Stimulated activated CD4-positive, alpha-beta T cell treated with anti-CD3 and anti-CD28 coated beads, TNF-alpha, amount 100 ng/mL, for 48 hours (primary cell): ENCODE measurements at places on chromosomes 12 and 14.

GRCh38 chr12:2691345-2692071 is 103.3 kb upstream of the FKBP4 start:
- no peak for DNase-seq

DNA sequence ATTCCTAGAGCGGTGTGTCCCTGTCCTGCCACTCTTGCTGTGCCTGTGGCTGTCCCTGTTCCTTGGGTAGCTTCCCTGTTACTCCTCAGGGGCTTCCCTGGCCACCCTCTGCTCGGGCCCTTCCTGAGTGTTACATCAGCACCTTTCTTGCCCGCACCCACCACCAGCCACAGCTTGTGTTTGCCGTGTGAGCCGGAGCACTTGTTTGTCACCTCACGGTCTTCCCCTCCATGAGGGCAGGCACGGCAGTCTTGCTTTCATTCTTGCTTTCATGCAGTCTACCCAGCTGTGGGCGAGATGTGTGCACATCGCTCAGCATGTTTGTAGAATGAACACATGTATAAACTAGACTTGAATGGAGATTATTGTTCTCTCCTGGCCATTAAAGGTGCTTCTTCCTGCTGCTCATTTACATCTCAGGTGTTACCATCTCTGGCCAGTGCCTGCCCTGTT is 42.0 kb downstream of the TRAF3 start:
- peak; percentile 77 for DNase-seq

DNA sequence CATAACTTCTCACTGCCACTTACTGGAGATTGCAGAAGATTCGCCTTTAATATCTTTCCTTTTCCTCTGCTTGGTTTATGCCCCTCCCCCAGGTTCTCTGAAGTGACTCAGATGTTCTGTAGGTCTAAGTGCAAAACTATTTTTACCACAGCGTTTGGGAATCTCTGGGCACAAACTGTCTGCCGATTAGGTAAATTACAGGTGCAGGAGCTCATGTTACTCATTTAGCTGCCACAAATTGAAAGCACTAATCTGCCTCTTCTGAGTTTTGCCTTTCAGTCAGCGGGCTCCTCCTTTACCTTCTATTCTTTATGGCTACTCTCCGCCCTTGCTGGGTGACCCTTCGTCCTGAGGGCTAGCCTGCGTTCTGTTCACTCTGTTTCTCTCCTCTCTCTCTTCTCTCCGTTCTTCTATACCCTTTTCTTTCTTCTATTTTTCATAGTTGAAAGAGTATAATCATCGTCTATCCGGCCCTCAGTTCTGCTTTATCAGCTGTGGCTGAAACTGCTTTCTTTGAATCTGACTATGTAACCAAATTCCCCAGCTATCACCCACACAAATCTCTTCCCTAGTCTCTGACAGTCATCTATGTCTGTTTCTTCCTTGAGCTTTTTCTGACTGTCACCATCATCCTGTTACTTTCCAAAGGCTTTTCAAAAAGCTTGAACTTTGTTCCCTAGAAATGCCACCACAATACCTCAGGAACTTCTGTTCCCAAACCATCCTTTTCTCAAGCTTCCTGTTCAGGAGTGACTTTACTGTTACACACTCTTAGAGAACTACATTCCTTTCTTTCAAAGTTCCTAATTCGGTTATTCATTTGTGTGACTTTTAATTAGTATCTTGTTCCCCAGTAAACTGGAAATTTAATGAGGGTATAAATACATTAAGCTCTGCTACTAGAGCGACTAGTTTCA is 4.3 kb upstream of the MYF6 start:
- no peak for DNase-seq

DNA sequence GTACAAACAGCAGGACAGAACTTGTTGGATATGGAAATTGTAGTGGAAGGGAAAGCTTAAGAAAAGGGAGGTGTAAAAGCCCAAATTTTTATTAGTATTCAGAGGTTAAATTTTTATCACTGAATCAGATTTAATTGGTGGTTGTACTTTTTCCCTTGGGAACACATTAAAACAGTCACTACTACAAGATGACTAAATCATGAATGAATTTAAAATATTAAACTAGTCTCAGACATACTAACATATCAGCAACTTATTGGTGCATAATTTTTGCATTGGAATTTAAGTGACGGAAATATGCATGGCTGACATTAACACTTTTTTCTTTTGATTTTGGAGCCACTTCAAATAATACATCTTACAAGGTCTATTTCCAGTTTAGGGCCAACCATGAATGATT is 27.6 kb downstream of the SAMD4A start:
- DNase-seq = no peak

DNA sequence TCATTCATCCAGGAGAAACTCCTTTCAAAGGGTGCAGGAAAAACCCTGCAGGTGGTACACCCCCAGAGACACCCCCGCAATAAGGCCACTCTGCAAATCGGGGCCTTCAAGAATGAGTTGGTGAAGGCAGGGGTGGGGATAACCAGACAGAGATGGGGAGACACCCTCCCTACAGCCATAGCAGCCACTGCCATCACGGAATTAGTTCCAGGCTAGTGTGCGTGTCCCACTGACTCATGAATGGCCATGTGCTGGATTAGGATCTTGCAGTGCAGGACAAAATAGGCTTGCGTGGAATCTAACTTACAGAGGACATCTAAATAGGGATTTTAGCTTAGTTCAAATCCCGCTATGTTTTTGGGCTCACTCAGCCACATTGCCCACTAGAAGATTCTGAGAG is 37.8 kb downstream of the SPRING1 start:
- DNase-seq = no peak

DNA sequence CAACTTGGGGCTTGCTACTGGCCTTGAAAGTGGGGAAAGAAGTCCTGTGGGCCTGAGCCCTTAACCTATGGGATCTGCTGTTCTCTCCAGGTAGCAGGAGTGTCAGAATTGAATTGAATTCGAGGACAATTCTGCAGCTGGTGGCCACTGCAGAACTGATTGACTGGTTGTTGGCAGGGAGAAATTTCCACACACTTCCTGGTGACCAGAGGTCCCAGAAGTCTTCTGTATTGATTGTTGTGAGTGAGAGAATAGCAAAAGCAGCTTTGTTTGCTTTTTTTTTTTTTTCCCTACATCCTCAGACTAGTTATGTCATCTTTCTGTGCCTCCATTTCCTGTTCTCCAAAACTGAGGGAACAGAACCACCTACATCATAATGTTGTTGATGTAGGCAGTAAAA is 64.1 kb downstream of the PRICKLE1 start:
- DNase-seq = no peak

DNA sequence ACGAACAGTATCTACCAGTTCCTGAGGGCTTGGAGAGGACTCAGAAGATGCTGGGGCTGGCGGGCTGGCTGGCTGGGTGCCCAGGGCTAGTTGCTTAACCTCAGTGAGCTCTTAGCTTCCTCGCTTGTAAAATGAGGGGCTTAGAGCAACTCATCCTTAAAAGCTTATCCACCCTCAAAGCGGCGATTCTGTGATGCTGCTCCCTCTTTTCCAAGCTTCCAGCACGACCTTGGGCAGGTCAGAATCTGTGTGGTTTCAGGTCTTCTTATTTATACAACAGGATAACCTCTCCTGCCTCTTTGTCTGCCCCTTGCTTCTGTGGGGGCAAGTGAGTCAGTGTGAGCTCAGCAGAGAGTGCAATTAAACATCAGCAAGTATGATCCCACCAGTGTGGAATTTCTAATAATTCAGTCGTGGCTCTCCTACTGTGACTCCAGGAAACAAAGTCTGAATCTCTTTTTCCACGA is 281.8 kb downstream of the KSR2 start:
- no peak for DNase-seq

DNA sequence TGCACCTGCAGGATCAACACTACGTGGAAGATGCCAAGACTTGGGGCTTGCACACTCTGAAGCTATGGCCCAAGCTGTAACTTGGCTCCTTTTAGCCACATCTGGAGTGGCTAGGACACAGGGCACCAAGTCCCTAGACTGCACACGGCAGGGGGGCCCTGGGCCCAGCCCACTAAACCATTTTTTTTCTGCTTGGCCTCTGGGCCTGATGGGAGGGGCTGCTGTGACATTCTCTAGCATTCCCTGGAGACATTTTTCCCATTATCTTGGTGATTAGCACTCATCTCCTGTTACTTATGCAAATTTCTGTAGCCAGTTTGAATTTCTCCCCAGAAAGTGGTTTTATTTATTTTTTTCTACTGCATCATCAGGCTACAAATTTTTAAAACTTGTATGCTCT is 1080.7 kb downstream of the LRFN5 start:
- no peak for DNase-seq

DNA sequence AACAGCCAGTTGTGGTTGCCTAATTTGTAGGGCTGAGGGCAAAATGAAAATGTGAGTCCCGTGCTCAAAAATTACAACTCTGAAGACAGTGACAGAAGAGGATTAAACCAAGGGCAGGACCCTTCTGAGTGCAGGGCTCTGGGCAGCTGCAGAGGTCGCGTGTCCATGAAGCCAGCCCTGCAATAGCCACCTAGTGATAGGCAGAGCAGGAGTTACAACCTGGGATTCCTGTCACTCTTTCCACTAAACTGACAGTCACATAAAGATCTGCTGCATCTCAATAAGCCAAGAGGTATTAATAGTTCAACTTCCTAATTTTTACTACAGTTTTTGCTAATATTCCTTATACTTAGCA is 94.1 kb downstream of the SLC2A13 start:
- no peak for DNase-seq

DNA sequence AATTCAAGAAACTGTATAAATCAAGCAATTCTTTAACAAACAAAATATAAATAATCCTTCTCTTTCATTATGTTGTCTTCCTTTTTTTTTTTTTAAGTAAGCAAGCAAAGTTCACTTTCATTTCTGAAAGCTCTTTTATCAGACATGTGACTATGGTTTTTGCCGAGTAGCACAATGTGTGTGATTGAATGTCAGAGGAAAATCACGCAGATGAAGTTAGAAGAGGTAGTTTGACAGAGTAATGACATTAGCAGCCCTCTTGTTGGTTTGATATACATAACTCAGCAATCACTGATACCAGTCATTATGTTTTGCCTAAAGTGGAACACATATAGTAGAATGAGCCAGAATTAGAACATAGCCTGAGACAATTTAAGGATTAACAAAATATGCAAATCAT is 19.0 kb downstream of the ALX1 start:
- no peak for DNase-seq

DNA sequence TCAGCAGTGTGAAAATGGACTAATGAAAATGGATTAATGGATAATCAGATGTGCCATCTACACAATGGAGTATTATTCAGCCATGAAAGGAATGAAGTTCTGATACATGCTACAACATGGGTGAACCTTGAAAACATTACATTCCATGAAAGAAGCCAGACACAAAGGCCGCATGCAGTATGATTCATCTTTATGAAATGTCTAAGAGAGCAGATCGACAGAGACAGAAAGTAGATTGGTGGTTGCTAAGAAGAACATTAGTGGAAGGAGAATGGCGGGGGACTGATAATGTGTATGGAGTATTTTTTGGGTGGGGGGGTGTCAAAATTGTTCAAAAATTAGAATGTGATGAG is 47.3 kb downstream of the PRKAB1 start:
- no peak for DNase-seq

DNA sequence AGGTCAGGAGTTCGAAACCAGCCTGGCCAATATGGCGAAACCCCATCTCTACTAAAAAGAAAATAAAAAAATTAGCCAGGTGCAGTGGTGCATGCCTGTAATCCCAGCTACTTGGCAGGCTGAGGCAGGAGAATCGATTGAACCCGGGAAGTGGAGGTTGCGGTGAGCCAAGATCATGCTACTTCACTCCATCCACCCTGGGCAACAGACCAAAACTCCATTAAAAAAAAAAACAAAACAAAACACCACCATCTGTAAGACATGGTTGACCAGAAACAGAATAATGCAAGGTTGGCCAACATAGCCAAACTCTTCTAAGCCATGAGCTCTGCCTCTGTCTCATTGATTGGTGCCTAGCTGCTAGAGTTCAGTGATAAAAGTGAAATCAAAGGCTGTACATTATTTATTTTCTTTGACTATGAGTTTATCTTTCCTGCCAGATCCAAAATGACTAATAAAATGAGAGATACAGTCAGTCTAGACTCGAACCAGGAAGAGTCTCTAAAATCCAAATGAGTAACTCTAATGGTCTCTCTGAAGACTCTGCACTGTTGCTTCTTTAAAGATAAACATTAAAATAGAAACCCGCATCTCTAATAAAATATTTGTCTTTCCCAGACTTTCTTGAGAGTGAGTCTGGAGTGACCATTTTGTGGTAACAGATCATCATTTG is 404.7 kb downstream of the DAD1 start:
- no peak for DNase-seq

DNA sequence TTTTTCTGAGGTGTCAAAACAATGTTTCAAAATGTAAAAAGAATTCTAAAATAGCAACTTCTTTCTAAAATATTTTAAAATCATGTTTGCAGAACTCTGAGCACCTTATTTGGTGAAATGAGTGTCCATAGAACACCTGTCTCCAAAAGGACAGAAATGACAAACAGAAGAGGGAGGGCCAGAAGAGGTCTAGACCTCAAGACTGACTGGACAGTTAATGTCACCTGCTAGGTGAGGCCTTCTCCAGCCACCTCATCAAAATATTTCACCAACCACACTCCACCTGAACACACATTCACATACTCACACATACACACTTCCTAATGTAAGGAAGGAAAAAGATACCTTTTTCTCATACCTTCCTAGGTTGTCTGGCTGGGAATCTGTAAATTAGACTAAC is 147.8 kb upstream of the PLEKHA5 start:
- no peak for DNase-seq

- no peak for DNase-seq
Measured at GRCh38 chr14:75067212-75067611, 2.2 kb upstream of the ZC2HC1C start.

DNA sequence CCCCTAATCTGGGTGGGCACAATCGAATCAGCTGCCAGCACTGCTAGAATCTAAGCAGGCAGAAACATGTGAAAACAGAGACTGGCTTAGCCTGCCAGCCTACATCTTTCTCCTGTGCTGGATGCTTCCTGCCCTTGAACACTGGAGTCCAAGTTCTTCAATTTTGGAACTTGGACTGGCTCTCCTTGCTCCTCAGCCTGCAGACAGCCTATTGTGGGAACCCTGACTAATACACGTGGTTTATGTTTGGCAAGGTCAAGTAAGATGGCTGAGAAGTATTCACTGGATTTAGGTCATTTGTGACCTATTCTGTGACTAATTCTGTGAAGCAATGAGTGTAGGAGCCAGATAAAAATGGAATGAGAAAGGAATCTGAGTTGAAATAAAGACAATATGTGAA is 11.0 kb downstream of the GPR135 start:
- DNase-seq = no peak

GRCh38 chr14:59296508-59296907 is 108.0 kb downstream of the DAAM1 start:
- no peak for DNase-seq

DNA sequence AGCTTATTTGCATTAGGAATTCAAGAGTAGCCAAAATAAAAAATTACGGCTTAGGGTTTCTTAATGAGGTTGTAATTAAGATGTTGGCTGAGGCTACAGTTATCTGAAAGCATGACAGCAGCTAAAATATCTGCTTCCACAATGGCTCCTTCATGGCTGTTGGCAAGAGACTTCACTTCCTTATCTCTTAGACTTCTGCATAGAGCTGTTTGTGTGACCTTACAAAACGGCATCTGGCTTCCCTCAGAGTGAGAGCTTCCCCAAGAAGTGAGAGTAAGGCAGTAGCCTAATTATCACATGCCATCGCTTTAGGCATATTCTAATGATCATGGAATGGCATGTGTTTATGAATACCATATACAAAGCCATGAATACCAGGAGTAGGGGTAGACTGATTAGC is 57.6 kb downstream of the CCDC59 start:
- DNase-seq = no peak

GRCh38 chr14:32710731-32711680 is 227.7 kb upstream of the NPAS3 start:
- DNase-seq = no peak

GRCh38 chr14:26941521-26941920 is 343.7 kb upstream of the NOVA1 start:
- no peak for DNase-seq
